Activated CD8-positive, alpha-beta memory T cell treated with anti-CD3 and anti-CD28 coated beads for 1 hour (primary cell): ENCODE measurements at places on chromosomes 4 and X.

- no peak for DNase-seq
Measured at GRCh38 chr4:142396279-142396678, 449.8 kb downstream of the INPP4B start.

GRCh38 chr4:153398713-153399112, 54.2 kb downstream of the MND1 start:
- DNase-seq, result no peak

GRCh38 chr4:81589262-81589661, 117.6 kb upstream of the RASGEF1B start:
- no peak for DNase-seq

GRCh38 chr4:25088093-25088952, 57.6 kb upstream of the LGI2 start:
- DNase-seq, result no peak

GRCh38 chr4:184417802-184418511, 56.4 kb downstream of the IRF2 start:
- DNase-seq, result no peak
